ENCODE measurements at places on chromosomes 4 and X.

DNA sequence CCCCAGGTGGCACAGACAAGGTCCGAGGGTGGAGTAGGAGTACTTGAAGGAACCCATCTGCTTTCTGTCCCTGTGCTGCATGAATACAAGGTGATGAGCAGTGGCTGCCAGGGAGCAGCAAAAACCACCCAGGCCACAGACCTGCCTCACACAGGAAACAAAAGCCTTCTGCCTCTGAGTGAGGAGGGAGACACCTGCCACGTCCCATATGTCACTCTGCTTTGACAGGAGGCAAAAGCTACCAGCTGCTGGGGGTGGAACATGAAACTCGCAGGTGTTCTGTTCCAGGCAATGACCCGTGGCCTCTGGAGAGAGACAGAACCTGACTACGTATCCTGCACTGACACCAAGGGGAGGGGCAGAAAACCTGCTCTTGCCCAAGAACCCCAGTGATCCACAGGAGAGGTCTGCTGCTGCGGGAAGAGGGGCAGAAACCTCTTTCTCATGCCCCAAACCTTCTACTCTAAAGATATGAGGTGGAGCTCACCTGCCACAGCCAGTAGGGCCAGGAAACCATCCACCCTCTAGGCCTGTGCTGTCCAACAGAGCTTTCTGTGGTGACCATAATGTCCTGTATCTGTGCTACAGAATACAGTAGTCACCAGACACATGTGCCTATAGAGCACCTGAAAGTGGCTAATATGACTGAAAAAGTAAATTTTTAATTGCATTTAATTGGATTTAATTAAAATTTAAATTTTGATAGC, 172.9 kb downstream of the PRDM5 start:
- DNase-seq = no peak

- no peak for DNase-seq
Measured at GRCh38 chr4:142752202-142752786, 93.8 kb downstream of the INPP4B start.

GRCh38 chr4:74548561-74548960, 103.6 kb downstream of the AREG start:
- DNase-seq = no peak

- no peak for DNase-seq
Measured at GRCh38 chr4:2947926-2948325, 15.3 kb downstream of the NOP14 start.

DNA sequence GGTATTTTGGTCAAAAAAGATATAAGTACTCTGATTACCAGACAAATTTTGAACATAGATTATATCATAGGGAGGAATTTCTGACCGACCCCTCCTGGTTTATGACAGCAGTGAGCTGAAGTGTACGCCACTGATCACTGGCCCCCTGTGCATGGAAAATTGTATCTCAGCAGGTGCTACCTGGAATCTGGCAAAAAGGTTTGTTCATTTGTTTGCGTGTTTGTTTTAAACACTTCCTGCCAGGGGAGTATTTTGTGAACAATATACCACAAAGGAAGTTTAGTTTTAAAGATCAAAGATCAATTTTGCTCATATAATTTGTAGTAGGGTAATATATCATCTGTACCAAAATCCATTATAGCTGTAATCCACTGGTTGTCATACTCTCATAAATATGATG, 219.7 kb upstream of the TENM3 start:
- DNase-seq = no peak

DNA sequence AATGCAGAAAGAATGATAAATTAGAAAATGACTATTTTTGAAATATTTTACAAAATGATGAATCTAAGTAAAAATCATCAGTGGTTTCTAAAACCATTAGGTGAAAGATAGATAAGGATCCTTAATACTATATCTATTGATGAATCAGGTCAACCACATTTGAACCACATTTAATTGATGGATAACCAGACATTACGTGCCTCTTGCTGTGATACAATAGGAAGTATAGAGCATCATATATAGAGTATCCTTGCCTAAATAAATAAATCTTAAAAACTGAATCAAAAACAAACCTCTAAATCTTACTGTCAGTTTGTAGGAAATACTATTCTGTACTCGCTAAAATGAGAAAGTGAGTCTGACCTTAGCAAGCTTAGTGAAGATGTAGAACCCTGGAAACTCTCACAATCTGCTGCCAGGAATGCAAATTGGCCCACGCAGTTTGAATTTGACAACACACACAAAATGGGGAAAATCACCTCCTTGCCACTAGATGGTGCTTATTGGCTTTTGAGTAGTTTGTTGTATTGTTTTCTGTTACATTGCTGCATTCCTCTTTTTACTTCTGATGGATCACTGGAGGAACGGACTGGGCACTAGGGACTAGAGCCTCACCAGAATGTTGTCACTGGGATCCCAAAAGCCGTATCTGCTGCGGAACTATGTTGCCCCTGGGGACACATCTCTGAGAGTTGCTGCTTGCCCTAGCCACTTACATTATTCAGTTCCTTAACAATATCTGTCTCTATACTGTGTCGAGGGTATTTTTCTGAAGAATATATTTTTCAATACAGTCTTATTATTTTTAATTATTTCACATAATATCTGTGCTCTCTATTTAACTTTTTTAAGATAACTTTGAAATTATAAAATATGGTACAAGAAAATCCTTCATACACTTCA, 25.4 kb upstream of the SLAIN2 start:
- DNase-seq = peak; percentile 78

DNA sequence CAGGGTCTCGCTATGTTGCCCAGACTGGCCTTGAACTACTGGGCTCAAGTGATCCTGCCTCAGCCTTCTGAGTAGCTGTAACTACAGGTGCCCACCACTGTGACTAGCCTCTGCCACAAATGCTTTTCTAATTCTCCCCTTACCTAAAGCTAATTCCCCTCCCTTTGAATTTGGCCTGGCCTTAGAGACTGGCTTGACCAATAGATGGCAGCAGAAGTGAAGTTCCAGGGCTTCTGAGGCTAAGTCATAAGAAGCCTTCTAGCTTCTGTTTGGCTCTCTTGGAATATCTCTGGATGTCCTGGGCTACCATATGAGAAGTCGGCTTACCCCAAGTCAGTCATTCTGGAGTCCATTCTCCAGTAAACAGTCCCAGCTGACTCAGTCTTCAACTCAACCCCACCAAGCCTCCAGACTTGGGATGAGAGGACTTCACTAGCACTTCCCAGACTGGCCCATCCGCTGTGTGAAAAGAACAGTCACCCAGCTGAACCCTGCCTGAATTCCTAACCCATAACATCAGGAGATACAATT, 61.0 kb downstream of the HPRT1 start:
- peak; percentile 76 for DNase-seq

DNA sequence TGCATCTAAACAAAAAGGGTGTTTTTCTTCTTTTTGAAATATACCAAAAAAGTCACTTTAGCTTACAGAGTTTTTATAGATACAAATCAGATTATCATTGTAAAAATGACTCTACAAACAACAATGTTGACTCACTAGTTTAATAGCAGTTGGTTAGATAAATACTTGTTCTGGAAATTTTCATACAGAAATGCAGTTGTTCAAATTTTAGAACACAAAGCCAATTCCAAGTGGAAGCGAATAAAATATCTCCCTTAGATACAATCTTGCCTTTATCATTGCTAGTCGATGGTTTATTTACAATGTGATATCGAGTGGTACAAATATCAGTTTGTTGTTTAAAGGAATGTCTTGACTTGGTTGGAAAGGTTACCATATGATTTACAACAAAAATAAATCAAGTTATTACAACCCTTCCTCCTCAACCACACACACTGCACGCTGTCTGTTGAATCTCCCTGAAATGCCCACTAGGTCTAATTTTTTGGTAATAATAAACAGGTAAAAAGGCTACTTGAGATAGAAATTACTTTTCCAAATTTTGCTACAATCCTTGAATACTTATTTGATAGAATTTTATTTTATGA, 114.8 kb downstream of the CDS1 start:
- DNase-seq = no peak

DNA sequence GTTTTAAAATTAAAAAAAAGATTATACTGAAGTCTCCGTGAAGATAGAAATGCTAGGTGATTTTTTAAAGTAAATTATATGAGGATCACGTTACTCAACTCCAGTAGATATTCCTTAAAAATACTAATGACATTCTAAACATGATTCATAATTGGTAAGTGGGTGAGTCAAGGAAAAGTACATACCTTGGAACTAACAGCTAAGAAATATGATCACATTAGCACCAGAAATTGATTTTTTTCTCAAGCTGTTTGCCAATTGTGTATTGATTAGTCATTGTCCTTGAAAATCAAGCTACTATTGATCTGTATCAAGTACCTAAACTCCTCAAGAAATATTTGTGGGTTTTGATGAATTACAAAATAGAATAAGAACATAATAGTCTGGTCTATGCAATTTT, 362.6 kb upstream of the PPP1R2C start:
- DNase-seq = no peak

- DNase-seq = no peak
Measured at GRCh38 chr4:118327554-118328241, 25.1 kb downstream of the PRSS12 start.

DNA sequence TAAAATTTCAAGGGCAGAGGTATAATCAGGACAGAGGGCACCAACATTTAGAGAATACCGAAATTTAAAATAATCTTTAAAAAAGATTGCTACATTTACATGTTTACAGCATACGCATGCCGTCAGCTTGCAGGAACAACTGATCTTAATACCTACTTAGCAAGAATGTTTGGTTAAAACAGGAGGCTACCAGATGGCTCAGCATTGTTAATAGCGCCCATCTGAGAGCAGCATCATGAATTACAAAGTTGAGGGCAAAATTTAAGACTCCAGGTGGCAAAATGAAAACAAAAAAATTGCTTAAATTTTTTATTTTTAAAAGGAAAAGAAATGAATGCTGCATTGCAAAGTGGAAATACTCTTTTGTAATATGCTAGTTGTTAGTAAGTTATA, 241.3 kb downstream of the C4orf33 start:
- DNase-seq = no peak

- no peak for DNase-seq
Measured at GRCh38 chr4:84780719-84781118, 185.8 kb downstream of the WDFY3 start.

DNA sequence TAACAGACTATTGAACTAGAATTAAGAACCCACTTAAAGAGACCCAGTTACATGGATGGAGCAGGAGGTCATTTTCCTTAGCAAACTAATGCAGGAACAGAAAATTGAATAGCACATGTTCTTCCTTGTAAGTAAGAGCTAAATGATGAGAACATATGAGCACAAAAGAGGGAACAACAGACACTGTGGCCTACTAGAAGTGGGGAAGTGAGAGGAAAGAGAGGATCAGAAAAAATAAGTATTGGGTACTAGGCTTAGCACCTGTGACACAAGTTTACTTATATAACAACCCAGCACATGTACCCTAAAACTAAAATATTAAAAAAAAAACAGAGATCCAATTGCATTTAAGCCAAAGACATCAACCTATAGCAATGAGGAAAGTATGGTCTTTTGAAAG, 26.2 kb downstream of the ARAP2 start:
- no peak for DNase-seq

GRCh38 chr4:46649390-46649789, 259.5 kb upstream of the GABRA2 start:
- DNase-seq = no peak

DNA sequence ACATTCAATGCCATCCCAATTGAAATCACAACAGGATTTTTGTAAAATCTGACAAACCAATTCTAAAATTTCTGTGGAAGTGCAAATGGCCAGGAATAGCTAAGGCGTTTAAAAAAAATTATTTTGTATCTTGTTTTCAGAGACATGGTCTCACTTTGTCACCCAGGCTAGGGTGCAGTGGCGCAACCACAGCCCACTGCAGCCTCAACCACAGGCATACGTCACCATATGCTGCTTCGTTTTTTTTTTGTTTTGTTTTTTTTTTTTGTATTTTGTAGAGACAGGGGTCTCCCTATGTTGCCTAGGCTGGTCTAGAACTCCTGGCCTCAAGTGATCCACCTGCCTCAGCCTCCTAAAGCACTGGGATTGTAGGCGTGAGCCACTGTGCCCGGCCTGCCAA, 24.5 kb downstream of the ZNF41 start:
- no peak for DNase-seq

All from RKO (cell line).